Natural killer cell (primary cell): ENCODE measurements at places on chromosomes 2 and 18. TPM values are rescaled to one million over a fixed set of nuclear protein-coding genes. Genes with fewer than 3 reads are reported as not detected.

The ING5 gene
- 25.6 TPM for total RNA-seq

The MDH1 gene
- 85.3 TPM for total RNA-seq

The TMEM247 gene
- total RNA-seq, result not detected

DNA sequence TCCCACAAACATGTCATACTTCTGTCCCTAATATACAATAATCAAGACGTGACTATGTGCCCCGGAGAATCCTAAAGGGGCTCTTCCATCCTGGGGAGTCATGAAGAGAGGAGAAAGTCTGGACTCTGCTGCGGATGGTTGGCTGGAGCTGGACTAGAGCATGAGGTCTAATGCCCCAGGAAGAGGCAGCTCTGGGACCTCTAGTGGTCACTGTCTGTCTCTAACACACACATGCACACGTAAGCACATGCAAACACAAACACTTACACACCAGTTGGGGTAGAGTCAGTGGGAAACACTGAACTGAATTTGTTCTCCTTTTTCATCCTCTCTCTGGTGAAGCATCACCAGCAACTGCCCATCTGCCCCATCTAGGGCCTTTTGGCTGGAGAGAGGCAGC is 271.6 kb downstream of the TDRD15 start:
- H3K4me3 ChIP-seq, result no peak overlapping the region
- DNase-seq, result no peak
- H3K27ac ChIP-seq, result no peak overlapping the region
- no peaks in the 10 kb centered on the region for H3K4me1 ChIP-seq

GRCh38 chr2:60152226-60152833 is 401.1 kb downstream of the BCL11A start:
- peaks cover 5% of the 10 kb centered on the region for H3K4me1 ChIP-seq
- DNase-seq, result no peak

The GTF2A1L gene
- not detected for total RNA-seq

DNA sequence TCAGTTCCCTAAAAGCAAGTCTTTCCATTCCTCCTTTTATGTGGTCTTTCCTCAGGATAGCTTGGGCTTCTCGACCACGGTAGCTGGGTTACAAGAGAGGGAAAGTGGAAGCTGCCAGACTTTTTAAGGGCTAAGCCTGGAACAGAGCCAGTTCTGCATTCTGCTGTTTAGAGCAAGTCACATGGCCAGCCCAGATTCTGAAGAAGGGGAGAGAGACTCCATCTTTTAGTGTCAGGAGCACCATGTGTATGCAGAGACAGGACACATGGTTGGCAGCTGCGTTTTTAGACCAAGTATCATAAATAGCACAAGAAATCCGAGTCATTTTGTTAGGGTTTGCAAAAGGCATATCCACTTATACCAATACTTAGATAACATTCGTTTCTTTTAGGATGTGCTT is 4.7 kb downstream of the HMSD start:
- no peaks in the 10 kb centered on the region for H3K36me3 ChIP-seq
- H3K27me3 ChIP-seq, result peaks cover 7% of the 10 kb centered on the region
- no peak overlapping the region for H3K4me3 ChIP-seq

The CFC1 gene
- total RNA-seq, result not detected

The BCL11A gene
- total RNA-seq, result 3.5 TPM

GRCh38 chr18:28972333-28972907 is 795.5 kb upstream of the CDH2 start:
- H3K27ac ChIP-seq, result no peak overlapping the region
- no peaks in the 10 kb centered on the region for H3K36me3 ChIP-seq
- H3K4me3 ChIP-seq, result no peak overlapping the region
- no peaks in the 10 kb centered on the region for H3K27me3 ChIP-seq
- no peak for DNase-seq

GRCh38 chr2:239495175-239495574 is 94.4 kb upstream of the HDAC4 start:
- no peaks in the 10 kb centered on the region for H3K27me3 ChIP-seq
- peaks cover under 1% of the 10 kb centered on the region for H3K4me1 ChIP-seq
- DNase-seq, result no peak
- H3K36me3 ChIP-seq, result no peaks in the 10 kb centered on the region

DNA sequence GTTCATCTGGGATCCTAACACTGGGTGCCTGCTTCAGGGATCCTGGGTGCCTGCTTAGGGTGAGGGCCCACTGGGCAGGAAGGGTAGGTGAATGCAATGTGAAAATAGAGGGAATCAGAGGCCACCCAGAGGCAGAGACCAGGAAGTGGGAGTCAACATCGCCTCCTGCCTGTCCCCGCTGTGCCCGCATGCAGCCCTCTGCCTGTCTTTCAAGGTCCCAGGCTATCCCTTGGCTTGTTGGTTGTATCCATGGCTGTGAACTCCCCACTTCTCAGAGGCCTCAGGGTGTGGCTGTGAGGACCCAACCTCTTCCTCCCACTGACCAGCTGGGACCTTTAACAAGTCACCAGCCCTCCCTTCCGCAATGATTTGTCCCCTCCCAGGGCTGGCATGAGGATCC is 26.5 kb downstream of the PSD4 start:
- no peak overlapping the region for H3K4me3 ChIP-seq
- peaks cover 21% of the 10 kb centered on the region for H3K4me1 ChIP-seq
- no peak for DNase-seq
- H3K36me3 ChIP-seq, result peaks cover 74% of the 10 kb centered on the region

GRCh38 chr2:151024696-151025251 is 236.9 kb downstream of the RBM43 start:
- no peaks in the 10 kb centered on the region for H3K36me3 ChIP-seq
- H3K4me1 ChIP-seq, result no peaks in the 10 kb centered on the region
- no peak overlapping the region for H3K27ac ChIP-seq
- H3K4me3 ChIP-seq, result no peak overlapping the region
- no peaks in the 10 kb centered on the region for H3K27me3 ChIP-seq
- DNase-seq, result no peak

The NT5C1B gene
- not detected for total RNA-seq

GRCh38 chr2:237723602-237724001 is 75.0 kb upstream of the RBM44 start:
- no peaks in the 10 kb centered on the region for H3K27me3 ChIP-seq
- H3K4me1 ChIP-seq, result peaks cover 8% of the 10 kb centered on the region
- no peak for DNase-seq
- peaks cover 22% of the 10 kb centered on the region for H3K36me3 ChIP-seq

GRCh38 chr2:236820763-236821344 is 251.2 kb downstream of the ACKR3 start:
- H3K36me3 ChIP-seq, result no peaks in the 10 kb centered on the region
- no peaks in the 10 kb centered on the region for H3K27me3 ChIP-seq
- no peak overlapping the region for H3K4me3 ChIP-seq
- no peak overlapping the region for H3K27ac ChIP-seq
- no peaks in the 10 kb centered on the region for H3K4me1 ChIP-seq
- no peak for DNase-seq

DNA sequence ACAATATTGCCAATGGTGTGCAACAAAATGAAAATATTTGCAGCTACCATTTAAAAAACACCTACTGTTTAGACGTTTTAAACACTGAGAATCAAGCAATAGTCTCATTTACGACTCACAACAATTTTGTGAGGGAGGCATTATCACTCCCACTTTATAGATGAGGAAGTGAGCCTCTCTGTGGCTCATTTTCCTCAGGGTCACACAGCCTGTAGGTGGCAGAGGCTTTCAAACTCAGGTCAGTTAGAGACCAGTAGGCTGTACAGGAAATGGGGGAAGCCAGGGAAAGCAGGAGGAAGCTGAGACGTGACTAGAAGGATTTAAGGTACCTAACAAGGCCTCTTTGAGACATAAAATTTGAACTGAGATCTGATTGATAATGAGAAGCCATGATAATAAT is 95.0 kb upstream of the ZNF521 start:
- DNase-seq, result no peak
- H3K27me3 ChIP-seq, result no peaks in the 10 kb centered on the region
- no peaks in the 10 kb centered on the region for H3K4me1 ChIP-seq
- H3K4me3 ChIP-seq, result no peak overlapping the region
- H3K36me3 ChIP-seq, result no peaks in the 10 kb centered on the region
